Esophagus muscularis mucosa (tissue), 4 donors: ENCODE measurements at places on chromosomes 16 and 17.
A peak's percentile ranks its signal among the peaks of the same experiment; 100 is the strongest.

DNA sequence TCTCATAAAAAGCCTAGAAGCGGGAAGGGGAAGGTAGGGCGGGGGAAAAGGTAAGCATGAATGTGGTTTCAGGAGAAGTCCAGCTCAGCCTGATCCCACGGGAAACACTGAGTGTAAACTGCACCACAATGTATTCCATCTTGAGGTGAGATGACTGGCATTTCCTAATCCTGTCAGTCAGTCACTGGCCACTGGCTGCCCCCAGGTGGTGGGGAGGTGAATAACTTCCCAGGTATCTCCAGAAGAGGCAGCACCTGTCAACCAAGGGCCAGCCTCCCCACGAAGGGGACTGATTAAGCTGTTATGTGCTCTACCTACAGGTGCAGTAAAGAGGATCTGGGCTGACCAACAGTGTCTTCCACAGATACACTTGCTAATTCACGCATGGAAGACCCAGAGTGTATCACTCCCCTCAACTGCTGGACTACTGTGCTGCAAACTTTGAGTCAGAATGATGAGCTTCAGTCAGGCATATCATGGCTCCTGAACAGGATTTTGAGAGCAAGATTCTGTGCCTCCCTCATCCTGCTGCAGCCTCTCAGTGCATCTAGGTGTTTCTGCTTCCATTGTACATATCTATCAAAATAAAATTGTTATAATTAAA, 108.5 kb upstream of the CCL2 start:
- DNase-seq, result no peak

DNA sequence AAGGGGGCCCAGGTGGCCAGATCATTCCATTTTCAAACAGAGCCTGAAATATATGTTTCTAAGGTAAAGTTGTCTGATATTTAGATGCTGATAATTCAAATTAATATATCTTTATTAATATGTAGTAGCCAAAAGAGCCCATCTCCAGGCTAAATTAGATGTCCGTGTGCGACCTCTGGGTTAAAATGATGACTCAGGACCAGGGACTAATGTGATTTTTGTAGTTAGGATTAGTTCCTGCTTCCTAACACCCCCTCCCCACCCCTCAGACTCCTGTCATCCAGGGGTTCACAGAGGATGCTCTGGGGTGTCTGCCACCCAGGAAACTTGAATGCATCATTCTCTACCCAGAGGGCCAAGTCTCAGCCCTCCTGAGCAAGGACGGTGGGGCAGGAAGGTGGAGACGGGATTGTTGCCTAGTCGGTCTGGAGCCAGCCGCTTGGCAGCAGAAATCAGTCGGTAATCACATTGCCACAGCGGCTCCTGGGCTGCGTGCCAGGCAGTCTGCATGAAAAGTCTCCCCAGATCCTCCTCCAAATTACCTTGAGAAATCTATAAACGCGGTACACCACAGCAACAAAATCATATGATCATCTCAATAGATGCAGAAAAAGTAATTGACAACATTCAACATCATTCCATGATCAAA, 29.8 kb downstream of the CNGB1 start:
- no peak for DNase-seq

GRCh38 chr16:30927789-30928378, 4.5 kb downstream of the FBXL19 start:
- no peak for DNase-seq

GRCh38 chr17:16287563-16288027, 65.7 kb downstream of the CENPV start:
- DNase-seq, result no peak

DNA sequence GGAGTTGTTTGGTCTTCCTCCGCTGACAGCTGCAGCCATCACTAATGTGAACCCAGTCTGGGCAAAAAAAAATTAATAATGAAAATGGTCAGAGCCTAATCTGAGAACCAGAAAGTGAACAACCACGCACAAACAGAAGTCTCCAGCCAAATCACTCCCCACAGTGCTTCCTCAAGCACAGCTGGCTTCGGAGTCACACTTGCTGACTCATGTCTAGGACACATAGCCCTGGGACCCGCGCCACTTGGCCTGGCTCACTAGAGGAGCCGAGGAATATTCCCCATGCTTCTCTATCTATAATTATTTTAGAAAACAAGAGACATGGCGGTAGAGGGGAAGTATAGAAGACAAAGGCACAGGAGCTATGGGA, 109.1 kb downstream of the ZFHX3 start:
- DNase-seq, result peak; percentile 96

- DNase-seq, result no peak
Observed at GRCh38 chr17:70912716-70913485, 743.6 kb downstream of the KCNJ2 start.

DNA sequence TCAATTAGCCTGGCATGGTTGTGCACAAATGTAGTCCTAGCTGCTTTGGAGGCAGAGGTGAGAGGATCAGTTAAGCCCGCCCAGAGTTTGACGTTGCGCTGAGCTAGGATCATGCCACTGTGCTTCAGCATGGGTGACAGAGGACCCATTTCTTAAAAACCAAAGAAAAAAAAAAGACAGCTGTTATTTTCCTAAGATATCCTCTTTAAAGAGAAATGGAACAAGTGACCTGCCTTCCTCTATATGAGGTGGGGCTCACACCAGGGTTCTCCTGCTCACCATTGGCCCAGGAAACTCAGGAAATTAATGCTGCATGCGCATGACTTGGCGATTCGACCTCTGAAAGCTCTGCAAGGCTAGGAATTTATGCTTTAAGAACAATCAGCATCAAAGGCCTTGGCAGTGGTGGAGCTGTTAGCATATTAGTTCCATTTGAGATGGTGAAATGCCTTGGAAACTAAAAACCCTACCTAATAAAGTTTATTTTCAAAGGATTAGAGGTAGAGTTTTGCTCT, 108.3 kb downstream of the RBFOX1 start:
- DNase-seq, result no peak

DNA sequence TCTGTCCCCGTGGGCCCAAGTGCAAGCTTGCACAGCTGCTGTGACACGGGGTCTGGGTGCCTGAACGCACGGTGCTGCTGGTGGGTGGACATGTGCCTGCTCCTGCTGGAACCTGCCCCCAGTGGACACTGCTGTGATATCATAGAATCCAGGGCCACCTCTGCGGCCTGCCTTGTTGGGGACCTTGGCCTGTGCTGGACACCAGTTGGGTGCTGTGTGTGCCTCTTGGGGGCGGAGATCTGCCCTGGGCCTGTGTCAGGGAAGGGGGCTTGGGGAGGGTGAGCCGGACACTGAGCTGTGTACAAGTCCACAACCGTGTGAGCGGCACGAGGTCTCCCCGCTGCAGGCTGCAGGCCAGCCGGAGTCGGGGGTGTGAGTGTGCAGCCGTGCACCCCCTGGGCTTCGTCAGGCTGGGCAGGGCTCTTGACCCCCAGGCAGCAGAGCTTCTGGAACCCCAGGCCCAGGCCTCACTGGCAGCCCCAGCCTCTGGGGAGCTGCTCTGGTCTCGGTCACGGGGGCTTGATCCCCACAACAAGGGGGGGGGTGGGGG, 33.3 kb downstream of the GSE1 start:
- DNase-seq, result no peak

- DNase-seq, result no peak
Observed at GRCh38 chr17:57109393-57110151, 24.5 kb downstream of the AKAP1 start.

DNA sequence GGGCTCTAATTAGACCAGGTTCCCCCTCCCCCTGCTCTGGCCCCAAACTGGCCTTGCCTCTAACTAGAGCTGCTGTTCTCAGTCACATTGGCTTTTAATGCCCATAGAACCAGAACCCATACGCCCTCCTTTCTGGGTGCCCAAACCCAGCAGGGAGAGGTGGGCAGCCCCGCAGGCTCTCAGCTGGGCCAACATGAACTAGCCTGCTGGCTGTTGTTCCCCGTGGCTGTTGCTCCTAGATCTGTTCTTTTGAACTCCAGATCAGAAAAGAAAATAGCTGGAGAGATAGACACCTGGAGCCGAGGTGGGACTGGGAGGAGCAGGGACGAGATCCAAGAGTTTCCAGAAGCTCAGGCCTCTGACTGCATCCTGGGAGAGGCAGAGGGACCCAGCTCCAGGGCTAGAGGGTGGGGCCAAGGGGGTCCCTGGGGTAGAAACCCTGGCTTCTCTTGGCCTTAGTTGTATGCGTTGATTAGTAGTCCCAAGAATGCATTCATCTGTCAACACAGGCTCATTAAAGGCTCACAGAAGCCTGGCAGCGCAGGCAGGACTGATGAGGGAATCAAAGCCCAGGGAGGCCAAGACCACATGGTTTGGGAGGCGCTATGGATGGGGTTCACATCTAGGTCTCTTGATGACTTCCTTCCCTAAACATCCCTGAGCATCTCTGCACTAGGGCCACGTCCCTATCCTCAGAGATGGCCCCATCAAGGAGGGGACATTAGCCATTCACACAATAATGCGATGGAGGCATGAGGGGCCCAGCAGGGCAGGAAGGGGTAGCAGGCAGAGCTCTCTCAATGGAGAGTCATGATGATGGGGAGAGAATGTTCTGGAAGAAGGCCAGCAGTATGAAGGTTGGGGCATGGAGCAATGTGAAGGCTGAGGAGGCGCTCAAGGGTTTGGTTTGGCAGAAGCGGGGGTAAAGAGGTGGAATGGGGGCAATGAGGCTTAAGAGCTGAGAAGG, 1.3 kb upstream of the CPSF4L start:
- no peak for DNase-seq

GRCh38 chr17:63444457-63444856, 1.6 kb downstream of the CYB561 start:
- DNase-seq, result no peak

DNA sequence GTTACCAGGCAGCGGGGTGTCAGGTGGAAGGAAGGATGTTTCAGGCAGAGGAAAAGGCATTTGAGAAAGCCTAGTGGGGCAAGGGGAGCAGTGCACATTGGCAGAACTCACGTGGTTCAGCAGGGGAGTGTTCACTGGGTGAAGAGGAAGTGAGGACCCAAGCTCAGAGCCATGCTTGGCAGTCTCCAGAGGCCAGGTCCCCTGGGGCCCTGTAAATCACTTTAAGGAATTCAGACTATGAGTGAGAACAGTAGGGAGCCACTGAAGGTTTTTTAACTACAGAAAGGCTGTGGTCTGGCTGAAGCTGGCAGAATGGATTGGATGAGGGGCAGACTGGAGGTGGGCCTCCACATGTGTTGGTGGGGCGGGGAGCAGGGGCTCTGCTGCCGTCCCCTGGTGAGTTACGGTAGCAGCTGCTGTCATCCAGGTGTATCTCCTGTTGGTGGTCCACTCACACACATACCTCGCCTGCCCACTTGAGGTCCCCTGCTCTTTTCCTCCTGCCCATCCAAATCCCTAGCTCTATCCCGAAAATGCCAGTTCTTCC, 5.1 kb downstream of the CLEC16A start:
- no peak for DNase-seq

GRCh38 chr16:3501783-3502400, 1.1 kb downstream of the CLUAP1 start:
- DNase-seq, result no peak

- DNase-seq, result no peak
Observed at GRCh38 chr16:64122177-64122576, 999.7 kb downstream of the CDH11 start.

DNA sequence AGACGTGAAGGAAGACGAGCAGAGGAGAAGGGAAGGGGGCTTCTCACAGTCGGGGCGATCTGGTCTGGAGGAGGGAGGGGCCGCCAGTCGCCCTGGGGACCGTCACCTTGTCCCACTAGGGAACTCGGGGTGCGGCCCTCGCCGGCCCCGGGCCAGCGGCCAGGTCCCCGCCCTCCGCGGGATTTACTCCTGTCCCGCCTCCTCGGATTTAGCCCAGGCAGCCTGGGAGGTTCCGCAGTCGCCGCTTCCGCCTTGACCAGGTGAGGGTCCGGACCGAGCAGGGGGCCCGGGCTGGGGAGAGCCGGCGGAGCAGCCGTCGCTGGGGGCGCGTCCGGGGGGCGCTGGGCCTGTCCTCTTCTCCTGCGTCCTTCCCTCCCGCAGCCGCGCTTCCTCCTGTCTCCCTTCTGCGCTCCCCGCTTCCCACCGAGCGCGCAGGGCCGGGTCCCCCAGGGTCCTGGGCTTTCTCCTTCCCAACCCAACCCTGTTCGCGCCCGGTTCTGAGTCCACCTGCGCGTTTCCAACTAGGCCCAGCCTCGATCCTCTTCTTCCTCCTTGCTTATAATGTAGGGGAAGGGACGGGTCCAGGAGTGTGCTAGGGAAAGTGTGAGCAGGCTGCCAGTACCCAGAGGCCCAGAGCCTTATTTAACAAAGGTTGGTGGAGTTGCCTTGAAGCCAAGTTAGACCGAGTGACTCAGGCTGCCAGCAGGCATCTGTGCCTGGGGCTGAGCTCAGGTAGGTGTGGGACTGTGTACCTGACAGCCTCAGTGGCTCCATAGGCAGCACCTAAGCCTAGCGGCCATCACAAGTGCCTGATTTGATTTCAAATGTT, at the start of gene TNK1:
Gene TNK1, plus strand, starts transcription at position 235 of the 829 bp plus-strand sequence. CDS start 1,838 bp downstream, outside the sequence.
- DNase-seq, result no peak

DNA sequence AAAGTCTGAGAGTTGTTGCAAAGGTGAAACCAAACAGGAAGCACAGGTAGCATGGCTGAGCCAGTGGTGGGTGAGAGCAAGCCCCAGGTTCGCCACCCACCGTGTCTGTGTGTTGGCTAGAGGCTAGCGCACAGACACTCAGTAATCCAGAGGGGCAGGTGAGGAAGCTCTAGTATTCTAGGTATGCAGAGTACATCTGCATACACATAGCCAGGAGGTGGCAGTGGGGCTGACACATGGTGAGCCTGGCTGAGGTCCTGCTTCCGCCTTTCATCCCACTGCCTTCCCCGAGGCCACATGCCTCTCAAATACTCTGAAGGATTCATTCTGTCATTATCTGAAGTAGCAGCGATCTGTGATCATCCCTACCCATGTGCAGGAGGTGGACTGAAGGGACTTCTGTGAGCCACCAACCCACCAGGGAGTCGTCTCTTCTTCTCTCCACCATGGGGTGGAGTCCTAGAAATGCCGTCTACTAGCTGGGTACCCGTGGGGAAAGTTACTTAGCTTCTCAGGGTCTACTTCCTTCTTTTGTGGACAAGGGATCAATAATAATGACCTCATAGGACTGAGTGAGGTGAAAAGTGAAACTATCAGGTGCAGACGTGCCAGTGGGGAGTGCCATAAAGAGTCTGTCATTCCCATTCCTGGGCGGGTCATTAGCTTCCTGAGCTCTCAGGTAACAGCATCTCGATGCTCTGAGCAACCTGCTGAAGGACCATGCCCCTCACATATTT, 36.0 kb upstream of the ICAM2 start:
- DNase-seq, result no peak

GRCh38 chr16:84557504-84557903, 53.0 kb upstream of the MEAK7 start:
- no peak for DNase-seq

- no peak for DNase-seq
Observed at GRCh38 chr16:70711211-70712031, 25.6 kb upstream of the MTSS2 start.
